ENCODE measurements at places on chromosomes 4 and X. TPM values are rescaled to one million over a fixed set of nuclear protein-coding genes. Genes with fewer than 3 reads are reported as not detected.

The L1CAM gene
- 0.28 TPM for total RNA-seq

The HMGB3 gene
- 42.0 TPM for total RNA-seq

The PROM1 gene
- 1.1 TPM for total RNA-seq

The BTC gene
- total RNA-seq: 0.42 TPM

The MGARP gene
- total RNA-seq: 0.19 TPM

Measured in thymus (tissue), 14 donors.